ENCODE measurements at places on chromosomes 11 and 22. TPM values are rescaled to one million over a fixed set of nuclear protein-coding genes. Genes with fewer than 3 reads are reported as not detected.

Gene TBX1
- polyA plus RNA-seq = 2.8 TPM

Gene MYBPC3
- 0.08 TPM for polyA plus RNA-seq

Gene EHBP1L1
- polyA plus RNA-seq = 12.6 TPM

Gene SYT8
- polyA plus RNA-seq = not detected

Gene BIRC3
- polyA plus RNA-seq = 0.57 TPM

Gene TCN2
- polyA plus RNA-seq = 4.8 TPM

Gene SHANK3
- polyA plus RNA-seq = 0.08 TPM

Gene OR9G1
- polyA plus RNA-seq = not detected

Gene PSMC3
- polyA plus RNA-seq = 212 TPM

Gene OR52D1
- not detected for polyA plus RNA-seq

Gene SELENOH
- polyA plus RNA-seq = 181 TPM

Gene FREY1
- polyA plus RNA-seq = not detected

Gene MCAM
- 8.6 TPM for polyA plus RNA-seq

Gene PKNOX2
- 0.08 TPM for polyA plus RNA-seq

Gene SH3BP1
- 0.89 TPM for polyA plus RNA-seq

Gene RHOG
- polyA plus RNA-seq = 61.4 TPM

Gene SF3A1
- polyA plus RNA-seq = 88.3 TPM

Gene SPI1
- polyA plus RNA-seq = not detected

Gene PLA2G3
- polyA plus RNA-seq = not detected

Gene BATF2
- 0.57 TPM for polyA plus RNA-seq

Gene HEPN1
- polyA plus RNA-seq = not detected

Gene SUSD2
- 0.28 TPM for polyA plus RNA-seq

Gene C1QTNF4
- not detected for polyA plus RNA-seq

Gene CCDC157
- polyA plus RNA-seq = 2.5 TPM

Gene CBX7
- polyA plus RNA-seq = 2.5 TPM

Gene TBX10
- polyA plus RNA-seq = not detected

Gene PIH1D2
- polyA plus RNA-seq = 2.3 TPM

Gene HBG1
- polyA plus RNA-seq = not detected

Gene OTOG
- not detected for polyA plus RNA-seq

Gene KRTAP5-11
- not detected for polyA plus RNA-seq

Gene UBASH3B
- 15.5 TPM for polyA plus RNA-seq

Gene PDGFD
- polyA plus RNA-seq = 1.0 TPM

Gene NDUFV1
- polyA plus RNA-seq = 136 TPM

Gene SOX6
- polyA plus RNA-seq = 0.37 TPM

Gene KLHL35
- 6.3 TPM for polyA plus RNA-seq

Gene FHIP1B
- 10.9 TPM for polyA plus RNA-seq

Gene OR8D1
- not detected for polyA plus RNA-seq
